Stimulated activated naive CD4-positive, alpha-beta T cell treated with Interleukin-2 at 50 U/mL for 16 hours (primary cell): ENCODE measurements at places on chromosomes 7 and 10.

DNA sequence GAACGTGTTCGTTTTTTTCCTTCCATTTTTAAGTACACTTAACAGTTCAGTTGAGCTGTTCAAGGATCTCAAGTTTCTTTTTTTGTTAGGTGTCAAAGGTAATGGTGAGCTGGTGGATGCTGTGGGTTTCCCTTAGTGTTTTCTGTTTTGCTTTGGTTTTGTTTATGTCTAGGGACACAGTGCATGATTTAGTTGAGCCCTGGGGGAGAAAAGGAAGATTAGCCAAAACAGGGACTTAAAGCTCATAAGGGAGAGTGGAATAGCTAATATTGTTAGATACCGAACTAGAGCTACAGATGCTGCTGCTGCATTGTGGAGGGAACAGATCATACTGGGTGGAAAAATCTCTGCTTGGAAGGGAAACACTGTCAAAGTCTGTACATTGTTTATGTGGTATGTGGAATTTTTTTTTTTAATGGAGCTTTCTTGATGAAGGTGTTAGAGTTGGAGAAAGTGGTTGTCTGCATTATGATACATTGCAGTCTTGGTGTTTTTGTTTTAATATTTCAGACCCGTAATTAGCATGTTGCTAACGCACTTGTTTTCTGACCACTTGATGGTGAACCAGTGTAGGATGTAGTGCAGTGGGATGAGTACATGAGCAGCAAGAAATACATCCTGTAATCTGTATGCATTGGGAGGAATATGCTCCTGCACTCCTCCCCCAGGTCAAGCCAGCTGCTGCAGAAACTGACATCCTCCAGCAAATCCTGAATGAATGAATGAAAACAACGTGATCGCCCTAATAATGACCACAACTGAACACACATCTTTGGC is 2.1 kb downstream of the GLCCI1 start:
- DNase-seq = no peak

- DNase-seq = no peak
Measured at GRCh38 chr7:130268463-130269317, 2.0 kb downstream of the CPA2 start.

DNA sequence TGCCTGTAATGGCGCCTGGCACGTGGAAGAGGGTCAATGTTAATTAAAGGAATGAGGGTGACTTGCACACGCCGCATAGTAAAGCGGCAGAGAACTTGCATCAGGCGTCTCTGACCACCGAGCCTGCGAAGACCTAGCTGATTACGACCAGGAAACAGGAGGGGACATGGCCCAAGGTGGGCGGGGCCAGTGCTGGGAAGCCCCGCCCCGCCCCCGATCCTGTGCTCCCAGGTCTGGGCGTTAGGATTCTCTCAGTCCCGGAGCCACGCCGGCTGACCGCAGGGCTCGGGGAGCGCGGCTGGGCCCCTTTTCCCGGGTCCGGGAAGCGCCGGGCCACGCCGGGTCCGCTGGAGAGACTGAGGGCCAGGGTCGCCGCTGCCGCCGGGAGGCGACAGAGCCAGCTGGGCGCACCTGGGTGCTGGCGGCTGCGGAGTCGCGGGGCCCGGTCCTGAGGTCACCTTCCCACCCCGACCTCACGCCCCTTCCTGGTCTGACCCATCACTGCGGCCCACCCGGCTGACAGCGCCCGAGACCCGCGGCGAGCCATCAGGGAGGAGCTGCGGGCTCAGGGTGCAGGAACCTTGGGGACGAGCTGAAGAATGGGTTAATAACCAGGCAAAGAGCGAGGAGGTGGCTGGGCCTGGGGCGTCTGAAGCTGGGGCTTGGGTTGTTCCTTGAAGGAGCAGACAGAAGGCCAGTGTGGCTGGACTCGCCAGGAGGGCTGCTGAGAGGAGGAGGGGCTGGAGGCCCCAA is 23.0 kb upstream of the GRID1 start:
- no peak for DNase-seq

DNA sequence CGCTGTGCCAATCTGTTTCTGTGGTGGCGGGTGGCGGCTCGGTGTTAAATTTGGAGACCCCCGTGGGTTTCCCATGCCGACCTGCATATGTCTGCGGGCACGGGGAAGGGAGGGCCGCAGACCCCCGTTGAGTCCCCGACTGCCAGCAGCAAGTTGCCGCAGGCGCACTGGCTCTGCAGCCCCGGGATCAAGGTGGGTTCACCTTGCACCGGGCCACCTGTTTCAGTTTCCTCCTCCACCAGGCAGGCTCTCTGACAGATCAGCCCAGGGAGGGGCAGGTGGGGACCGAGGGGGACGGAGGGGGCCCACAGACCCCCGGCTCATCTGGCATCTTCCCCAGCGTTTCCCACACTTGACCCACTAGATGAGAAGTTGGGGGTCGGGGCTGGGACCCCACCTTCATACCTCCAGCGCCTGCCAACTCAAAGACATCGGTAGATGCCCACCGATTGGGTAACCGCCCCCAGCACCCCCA is 95.9 kb downstream of the CUX1 start:
- no peak for DNase-seq

DNA sequence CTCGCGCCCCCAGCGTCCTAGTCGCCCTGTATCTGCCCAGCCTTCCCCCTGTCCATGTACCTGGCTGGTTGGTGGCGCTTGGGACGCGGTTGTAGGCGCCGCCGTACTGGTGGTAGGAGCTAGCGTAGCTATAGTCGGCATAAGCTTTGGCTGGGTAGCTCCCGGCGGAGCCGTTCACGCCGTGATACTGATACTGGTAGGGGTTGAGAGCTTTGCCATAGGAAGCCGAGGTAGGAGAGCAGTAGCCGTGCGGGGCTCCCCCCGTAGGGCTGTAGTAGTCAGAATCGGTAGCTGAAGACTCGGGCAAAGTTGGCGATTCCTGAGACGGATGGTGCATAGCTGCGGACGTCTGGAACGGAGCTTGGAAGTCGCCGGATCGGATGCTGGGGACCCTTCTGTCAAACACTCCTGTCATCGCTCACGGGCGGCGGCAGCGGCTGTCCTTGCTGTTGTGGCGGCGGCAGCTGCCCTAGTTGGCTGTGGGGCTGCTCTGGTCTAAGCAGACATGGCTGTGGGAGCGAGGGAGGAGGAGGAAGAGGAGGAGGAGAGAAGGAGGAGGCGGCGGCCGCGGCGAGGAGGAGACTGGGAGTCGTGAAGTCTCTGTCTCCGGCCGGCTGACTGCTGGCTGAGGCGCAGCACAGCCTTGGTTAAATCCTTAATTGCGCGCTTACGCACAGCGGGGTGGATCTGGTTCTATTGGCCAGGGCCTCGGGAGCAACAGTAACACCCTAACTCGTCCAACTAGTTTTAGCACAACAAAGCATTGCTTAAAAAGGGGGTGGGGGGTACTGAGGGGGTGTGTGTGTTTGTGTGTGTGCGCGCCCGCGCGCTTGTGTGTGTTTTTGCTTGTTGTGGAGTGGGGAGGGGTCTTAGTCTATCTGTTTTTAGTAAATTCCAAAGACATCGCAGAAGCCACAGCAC is at the start of gene DLX5:
TSS of gene DLX5 (minus strand) at position 623 of the 921 bp plus-strand sequence. CDS start at position 415, 208 bp downstream.
- DNase-seq = no peak

- DNase-seq = no peak
Measured at GRCh38 chr7:101113836-101114235, 13.1 kb upstream of the SERPINE1 start.

DNA sequence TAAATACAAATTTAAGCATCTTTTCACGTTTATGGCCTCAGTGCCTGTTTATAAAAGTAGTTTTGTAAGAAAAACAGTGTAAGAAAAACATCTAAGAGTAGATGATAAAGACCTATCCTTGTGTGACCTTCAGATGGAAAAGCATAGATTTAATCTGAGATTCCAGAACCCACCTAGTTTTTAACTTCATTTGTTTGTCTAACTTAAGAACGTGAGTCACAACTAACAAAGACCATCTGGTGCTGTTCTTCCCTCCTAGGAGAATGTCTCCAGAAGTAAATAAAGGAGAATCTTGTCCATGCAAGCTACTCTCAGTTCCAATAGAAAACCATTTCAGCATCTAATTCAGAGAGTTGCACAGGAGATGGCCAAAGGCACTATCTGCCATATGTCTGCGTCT is 265.4 kb upstream of the C7orf33 start:
- DNase-seq = no peak

- DNase-seq = no peak
Measured at GRCh38 chr10:128047991-128048818, 78.0 kb downstream of the MKI67 start.

DNA sequence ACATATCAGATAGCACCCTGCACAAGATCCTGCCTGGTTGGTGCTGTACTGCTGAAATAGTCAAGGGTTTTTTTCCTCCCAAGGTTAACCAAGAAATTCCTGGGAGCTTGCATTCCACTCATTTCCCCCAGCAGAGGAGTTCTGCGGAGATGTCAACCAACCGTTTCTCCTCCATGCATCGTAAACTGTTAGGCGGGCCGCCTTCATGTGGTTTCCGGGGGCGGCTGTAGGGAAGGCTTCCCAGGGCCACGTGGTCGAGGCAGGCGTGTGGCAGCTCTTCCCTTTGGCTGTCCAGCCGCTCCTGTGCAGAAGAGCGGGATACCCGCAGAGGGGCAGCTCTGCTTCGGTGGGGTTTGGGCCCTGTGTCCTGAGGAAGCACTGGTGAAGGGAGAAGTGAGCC is 113.7 kb downstream of the RGS10 start:
- no peak for DNase-seq

DNA sequence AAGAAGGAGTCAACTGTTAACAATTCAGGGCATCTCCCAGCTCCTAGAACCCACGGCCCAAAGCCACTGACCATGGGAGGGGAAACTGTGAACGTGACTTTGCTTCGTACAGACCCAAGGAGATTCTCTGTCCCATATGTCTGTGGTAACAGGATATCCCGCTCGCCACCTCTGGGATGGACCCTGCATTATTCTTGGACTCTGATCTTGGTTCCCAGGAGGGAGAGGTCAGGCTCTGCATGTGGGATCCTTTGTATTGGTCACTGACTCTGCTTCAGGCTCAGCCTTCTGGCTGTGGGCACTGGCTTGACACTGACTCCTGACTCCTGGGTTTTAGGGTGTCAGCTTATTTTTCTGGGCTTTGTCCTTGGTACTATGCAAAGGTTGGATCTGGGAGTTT is 13.5 kb upstream of the MBL2 start:
- no peak for DNase-seq

DNA sequence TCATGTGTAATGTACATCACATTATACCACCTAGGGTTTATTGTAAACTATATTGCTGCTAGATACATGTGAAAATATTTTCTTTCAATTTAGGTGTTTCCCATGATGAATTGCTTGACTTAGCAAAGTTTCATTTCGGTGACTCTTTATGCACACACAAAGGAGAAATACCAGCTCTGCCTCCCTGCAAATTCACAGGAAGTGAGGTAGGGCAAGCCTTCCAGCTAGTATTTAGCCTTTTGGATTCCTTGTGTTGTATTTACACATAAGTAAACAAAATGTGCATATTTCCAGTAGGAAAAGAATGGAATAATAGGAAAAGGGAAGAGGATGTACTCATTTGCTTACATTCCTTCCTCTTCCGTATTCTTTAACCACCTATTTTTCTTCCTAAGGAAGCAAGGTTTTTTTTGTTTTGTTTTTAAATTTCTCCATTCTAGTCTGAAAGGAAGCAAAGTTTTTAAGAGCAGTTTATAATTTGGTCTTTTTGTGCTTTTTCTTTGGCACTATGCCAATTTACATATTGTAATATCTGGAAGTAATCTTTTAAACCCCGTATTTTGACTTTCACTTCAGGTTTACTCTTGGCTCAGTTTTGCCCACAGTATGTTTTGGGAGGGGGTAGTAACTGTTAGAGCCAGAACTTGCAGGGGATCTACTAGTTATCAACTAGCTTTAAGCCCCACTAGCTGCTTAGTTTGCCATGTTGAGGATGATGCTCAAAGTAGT is 10.4 kb downstream of the PMPCB start:
- DNase-seq = no peak

GRCh38 chr7:41245916-41246315 is 457.0 kb downstream of the INHBA start:
- DNase-seq = no peak

DNA sequence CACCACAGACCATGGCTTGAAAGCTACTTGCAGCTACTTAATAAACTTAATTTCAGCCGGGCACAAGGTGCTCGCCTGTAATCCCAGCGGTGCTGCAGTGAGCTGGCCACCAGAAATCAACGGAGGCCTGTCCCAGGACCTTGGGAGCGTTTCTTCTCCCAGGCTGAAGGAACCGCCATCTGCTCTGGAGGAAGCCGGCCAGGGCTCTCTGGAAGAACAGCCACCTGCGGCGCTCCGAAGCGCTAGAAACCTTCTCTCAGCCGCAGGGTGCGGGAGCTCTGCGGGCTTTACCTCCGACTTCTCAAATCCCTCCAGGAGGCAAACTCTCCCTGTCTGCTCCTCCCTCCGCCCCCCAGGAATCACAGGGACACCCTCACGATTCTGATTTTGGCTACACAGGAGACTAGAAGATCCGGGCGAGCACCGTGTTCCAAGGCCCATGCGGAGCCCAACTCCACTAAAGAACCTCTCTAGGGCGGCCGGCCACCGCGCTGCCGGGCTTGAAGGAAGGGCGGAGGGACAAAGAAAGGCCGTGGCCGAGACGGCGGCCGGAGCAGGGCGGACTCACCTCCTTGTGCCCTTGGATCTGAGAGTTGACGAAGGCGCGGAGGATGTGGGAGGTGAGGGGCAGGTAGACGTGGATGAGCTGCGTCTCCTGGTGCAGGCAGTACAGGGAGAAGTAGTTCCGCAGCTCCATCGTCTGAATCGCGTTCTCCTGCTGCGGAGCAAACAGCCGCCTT is 14.4 kb downstream of the NUDT1 start:
- DNase-seq = no peak

DNA sequence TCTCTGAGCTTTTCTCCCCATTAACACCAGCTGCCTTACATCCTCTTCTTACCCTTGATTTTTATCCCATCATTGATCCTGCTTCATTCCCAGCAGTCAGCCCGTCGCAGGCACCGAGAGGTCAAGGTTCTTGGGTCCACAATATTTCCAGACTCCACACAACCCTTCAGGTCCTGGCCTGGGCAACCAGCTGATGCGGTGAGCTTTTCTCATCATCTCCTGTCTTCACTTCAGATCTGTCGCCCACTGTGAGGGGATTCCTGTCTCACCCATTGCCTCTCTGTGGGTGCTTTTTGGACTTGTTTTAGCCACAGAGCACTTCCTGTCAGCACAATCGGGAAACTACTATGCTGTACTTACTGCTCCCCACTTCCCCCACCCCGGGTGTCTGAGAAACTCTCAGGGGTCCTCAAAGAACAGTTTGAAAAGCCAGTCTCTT is 8.4 kb upstream of the PVRIG start:
- DNase-seq = no peak

DNA sequence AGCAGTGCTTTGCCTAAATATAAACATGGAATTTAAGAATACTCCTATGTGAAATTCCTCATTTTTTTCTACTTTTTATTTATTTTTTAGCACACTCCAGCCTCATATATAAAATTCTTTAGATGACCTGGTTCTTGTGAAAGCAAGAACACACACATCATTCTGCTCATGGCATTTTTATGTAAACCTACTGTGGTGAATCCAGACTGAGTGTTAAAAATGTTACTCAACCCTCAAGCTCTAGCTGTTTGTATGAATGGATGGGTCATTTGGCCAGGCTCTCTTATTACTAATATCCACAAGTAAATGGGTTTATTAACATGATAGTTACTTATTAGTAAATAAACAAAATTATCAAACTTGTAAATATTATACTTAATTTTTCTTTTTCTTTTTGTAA is 551.7 kb upstream of the LRRN3 start:
- DNase-seq = no peak
